ENCODE measurements at places on chromosomes 2 and 18.

GRCh38 chr2:241843321-241844065 lies 15.2 kb downstream of the PDCD1 start:
- DNase-seq = no peak

- DNase-seq = no peak
Observed at GRCh38 chr18:77209587-77209986, 40.1 kb upstream of the GALR1 start.

DNA sequence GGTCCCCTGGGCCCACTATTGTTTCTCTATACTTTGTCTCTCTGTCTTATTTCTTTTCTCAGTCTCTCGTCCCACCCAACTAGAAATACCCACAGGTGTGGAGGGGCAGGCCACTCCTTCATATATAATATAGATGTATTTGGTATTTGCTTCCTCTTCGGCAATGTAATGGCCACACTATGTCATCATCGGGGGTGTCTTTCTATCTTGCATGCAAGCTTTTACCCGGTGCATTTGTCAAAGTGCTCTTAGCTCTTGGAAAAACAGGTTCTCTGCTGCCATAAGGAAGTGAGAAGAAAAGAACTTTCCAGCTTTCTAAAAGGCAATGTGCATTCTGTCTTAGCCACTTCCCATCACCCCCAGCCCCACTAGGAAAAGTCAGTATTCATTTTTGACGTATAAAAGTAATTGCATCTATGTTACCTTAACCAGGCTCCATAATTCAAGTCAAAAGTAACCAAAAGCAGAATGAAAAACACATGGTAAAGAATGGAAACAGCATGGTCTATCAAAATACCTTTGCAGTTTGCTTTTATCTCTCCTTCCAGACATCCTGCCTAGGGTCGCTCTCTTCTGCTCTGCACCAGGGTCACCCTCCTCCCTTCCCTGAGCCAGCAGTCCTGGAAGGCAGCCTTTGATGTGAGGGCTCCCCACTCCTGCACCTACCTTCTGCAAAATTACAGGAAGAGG lies 27.2 kb upstream of the FHL2 start:
- DNase-seq = no peak

DNA sequence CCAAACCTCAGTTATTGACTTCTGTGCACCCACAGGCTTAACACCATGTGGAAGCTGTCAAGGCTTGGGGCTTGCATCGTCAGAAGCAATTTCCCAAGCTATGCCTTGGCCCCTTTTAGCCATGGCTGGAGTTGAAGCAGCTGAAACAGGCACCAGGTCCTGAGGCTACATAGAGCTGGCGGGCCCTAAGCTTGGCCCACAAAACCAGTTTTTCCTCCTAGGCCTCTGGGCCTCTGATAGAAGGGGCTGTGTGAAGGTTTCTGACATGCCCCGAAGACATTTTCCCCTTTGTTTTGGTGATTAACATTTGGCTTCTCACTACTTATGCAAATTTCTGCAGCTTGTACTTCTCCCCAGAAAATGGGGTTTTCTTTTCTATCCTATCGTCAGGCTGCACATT lies 9.1 kb upstream of the TMX3 start:
- DNase-seq = no peak

- no peak for DNase-seq
Observed at GRCh38 chr2:148513427-148513826, 131.1 kb upstream of the EPC2 start.

DNA sequence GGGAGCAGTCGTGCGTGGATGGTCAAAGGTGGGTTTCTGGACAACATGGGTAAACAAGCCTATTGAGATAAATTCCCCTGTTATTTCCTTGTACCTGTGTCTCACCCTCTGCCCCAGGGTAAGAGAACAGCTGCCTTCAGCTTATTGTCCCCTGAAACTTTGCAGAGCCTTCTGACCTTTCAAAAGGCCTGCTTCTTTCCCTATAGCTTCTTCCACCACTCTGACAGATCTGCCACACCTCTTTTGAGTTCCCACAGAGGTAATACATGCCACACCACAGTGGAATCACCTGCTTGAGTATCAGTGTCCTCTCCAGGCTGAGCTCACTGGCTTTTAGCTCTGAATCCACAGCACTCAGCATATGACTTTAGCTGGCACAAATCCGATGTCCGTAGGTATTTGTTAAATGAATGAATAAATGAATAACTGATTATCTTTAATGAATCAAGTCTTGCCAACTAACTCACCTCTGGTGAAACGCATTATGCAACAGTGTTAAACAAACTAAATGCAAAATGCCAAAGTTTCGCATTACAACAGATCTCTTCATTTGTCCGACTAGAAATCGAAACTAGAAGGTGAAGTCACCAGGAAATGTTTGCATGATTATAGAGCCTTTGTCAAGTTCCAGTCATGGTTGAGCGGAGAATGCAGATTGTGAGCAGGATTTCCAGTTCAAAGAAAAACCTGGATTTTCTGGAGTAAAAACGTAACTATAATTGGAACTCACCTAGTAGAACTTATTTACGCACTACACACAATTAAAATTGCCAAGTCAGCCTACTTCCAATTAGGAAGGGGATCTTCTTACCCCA lies 16.4 kb downstream of the DYNAP start:
- DNase-seq = no peak

- no peak for DNase-seq
Observed at GRCh38 chr2:16197504-16198147, 257.3 kb downstream of the MYCN start.

DNA sequence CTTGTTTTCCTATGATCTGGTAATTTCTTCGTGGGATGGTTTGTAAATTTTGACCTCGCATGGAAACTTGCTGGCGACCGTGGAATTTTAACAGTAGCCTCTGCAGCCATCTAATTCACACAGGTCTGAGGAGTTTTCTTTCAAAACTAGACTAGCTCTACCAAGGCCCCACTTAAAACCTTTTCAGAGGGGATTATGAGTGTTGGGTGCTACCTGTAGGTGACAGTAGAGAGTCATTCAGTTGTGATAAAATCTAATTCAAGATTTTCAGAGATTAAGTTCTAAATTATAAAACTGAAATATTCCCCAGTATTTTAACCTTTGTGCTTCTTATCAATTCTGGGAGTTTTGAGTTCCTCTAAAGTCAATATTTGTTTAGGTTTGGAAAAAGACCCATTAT lies 31.0 kb downstream of the THSD7B start:
- DNase-seq = no peak

- DNase-seq = peak; percentile 72
Observed at GRCh38 chr18:24014986-24015638, 558 bp downstream of the TTC39C start.

GRCh38 chr2:116674188-116674587 lies 1140.3 kb upstream of the DDX18 start:
- no peak for DNase-seq

- no peak for DNase-seq
Observed at GRCh38 chr2:145688156-145688555, 1168.2 kb upstream of the ZEB2 start.

DNA sequence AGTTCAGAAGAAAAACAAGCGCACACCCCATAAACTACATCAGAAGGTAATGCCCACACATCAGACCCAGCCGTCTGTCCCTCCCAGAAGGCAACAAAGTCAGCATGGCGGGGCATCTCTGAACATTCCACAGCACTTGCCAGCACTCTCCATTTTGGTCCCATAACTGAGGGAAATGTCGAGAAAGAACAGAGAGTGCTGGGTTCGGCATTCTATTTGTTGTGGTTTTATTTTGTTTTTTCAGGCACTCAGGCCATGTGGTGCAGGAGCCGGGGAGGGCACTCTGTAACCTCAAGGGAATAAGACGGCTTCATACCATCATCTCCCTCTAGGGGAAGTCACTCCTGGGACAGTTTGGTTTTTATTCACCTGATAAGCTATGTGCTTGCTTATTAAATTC lies 156.0 kb downstream of the SEPTIN10 start:
- DNase-seq = no peak

- no peak for DNase-seq
Observed at GRCh38 chr2:129717560-129718130, 261.8 kb upstream of the RAB6C start.

- no peak for DNase-seq
Observed at GRCh38 chr2:25194576-25195122, 26.3 kb upstream of the POMC start.

All from activated CD8-positive, alpha-beta T cell treated with anti-CD3 and anti-CD28 coated beads for 36 hours (primary cell).